Caki2 (cell line): ENCODE measurements at places on chromosomes 1 and 21. TPM values are rescaled to one million over a fixed set of nuclear protein-coding genes. Genes with fewer than 3 reads are reported as not detected.

GRCh38 chr1:84422909-84423308 is 24.6 kb downstream of the DNASE2B start:
- no peak for DNase-seq

DNA sequence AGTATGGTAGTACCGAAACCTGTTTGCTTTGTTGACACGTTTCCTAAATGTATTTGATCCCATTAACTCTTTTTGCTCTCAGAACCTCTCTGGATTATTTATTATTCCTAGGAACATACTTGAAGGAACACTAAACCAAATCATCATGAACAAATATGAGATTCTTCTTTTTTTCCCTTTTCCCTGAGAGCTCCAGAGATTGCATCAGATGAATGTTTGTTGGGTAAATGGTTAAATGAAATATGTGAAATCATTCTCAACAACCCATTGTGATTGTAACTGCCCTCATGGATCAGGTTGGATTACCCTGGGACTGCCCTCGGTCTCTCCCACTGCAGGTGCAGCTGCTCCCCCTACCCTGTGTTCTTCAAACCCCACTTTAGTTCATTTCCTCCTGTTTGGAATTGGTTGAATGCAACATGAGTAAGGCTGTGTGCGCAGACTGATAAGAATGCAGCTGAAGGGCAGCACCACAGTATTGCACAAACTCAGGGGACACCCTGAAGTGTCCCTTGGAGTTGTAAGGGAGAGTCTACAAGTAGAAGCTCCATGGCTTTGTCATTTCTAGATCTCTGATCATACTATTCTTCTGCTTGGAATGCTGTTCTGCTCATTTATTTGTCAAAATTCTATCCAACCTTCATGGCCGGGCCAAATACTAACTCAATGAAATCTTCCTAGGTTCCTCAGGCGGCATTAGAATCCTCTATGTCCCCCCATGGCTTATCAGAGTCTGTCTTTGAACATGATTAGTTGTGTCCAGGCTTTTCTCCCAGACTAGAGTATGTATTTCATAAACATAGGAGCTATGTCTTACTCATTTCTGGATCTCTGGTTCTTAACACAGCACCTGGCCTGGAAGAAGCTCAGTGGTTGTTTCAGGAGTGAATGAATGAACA is 47.1 kb upstream of the NEK2 start:
- DNase-seq: no peak

NBPF10 gene
- total RNA-seq: 0.07 and 0.23 TPM in 2 replicates

DNA sequence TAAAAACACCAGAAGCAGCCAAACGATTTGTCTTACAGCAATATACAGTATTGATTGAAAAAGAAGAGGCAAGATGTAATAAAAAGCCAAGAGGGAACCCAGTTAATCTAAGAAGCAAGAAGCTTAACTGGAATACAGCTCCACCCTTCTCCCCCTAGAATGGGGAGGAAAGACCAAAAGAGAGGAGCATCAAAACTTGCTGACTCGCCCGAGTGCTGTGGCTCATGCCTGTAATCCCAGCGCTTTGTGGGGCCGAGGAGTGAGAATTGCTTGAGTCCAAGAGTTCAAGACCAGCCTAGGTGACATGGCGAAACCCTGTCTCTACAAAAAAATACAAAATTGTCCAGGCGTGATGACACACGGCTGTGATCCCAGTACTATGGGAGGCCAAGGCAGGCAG is 32.2 kb downstream of the BRWD1 start:
- DNase-seq: no peak

DNA sequence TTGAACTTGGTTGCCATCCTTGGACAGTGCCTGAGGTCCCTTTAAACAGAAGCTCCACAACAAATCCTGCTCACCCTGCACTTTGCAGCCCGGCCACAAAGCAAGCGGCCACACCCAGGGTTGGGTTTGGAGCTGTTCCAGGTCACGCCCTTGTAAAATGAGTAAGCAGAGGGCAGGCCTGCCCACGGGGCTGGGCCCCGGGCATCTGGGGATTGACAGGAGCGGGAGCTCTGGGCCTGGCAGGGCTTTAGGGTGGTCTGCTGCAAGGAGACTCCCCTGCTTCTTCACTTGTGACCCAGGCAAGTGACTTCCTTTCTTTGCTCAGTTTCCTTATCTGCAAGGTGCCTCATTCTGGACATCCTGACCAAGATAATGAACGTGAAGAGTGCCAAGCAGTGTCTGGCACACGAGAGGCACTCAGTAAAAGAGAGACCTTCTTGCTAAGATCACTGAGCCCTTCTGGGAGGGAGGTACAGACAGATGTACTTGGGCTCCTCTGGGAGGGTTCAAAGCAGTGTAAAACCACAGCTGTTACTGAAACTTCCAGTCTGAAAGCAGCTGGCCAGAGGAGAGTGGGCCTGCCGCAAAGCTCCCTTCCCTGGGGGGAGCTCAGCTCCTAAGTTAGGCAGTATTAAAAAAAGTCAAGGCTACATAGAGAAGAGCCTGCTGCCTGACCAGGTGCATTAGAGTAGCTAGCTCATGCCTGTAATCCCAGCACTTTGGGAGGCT is 2.6 kb downstream of the E2F2 start:
- peak; percentile 87 for DNase-seq

DNA sequence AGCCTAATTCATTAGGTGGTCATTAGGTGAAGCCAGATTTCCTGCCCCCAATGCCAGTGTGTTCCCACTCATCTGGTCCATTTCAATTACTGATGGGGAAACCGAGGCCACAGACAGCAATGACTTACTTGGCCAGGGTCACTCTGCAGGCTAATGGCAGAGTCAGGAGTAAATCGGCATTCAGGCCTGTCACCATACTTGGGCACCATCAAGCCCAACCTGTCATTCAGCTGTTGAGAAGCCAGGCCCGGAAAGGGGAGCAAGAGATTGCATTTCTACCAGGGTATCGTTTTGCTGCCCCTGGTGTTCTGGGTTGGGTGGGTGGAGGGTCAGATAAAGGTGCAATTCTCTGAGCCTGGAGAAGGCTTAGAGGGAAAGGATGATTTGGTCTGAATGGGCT is 8.0 kb upstream of the TMEM61 start:
- DNase-seq: no peak
